Stimulated activated CD8-positive, alpha-beta memory T cell treated with anti-CD3 and anti-CD28 coated beads, Interleukin-2, amount 100 ng/mL, for 1 hour (primary cell): ENCODE measurements at places on chromosomes 5 and 9.
A peak's percentile ranks its signal among the peaks of the same experiment; 100 is the strongest.

DNA sequence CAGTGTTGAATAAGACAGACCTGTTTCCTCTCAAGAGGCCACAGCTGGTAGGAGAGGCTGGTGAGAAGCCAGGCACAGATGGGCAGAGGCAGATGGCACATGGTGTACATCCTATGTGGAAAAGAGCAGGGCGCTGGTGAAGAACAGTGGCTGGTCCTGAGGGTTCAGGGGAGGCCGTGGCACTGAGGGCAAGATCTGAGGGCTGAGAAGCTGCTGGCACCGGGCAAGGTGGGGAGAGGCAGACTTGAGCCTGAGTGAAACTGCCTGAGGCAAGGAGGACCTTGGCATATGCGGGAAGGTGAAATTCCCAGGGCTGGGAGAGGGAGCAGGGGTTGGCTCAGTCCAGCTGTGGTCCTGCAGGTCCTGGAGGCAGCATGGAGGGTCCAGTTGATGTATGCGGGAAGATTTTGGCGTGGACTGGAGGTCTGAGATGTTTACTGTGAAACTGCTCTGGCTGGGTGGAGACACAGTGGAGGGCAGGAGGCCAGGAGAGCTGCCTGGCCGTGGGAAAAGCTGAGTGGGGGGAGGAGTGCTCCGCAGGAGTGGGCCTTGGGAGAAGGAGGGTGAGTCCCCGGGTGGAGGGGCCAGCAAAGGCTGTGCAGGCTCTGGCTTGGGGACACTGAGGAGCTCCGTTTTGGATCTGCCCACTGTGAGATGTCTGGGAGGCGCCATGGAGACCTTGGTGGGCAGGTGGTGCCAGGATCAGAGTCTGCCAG is 2.6 kb downstream of the MAN1B1 start:
- no peak for DNase-seq

DNA sequence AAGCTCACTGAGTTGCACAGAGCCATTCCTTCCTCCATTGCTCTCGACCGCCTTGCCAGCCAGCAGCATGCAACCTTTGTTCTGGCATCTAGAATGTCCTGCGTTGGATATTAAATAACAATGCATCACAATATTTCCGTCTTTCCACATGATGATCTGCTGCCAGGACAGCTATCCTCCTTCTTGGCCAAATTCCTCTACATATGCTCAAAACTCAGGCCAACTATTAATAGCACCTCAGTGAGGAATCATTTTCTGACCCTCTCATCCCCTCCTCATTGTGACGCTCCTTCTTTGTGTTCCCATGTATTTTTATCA is 128.6 kb downstream of the MYO10 start:
- no peak for DNase-seq

DNA sequence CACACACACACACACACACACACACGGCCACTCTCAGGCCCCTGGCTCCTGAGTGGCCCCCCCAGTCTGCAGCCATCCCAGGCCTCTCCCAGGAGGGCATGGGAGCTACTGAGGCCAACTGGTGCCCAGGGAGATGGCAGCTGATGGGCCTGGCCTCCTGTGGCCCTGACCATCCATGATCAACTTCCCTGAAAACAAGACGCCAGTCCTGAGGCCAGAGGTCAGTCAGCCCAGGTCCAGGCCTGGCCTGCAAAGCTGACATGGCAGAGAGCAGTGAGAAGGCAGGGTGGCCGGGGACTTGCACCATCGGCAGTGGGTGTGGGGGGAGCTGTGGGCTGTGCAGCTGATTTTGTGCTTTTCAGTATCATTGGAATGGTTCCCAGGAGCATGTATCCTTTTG is 47.0 kb downstream of the SARDH start:
- DNase-seq, result no peak

DNA sequence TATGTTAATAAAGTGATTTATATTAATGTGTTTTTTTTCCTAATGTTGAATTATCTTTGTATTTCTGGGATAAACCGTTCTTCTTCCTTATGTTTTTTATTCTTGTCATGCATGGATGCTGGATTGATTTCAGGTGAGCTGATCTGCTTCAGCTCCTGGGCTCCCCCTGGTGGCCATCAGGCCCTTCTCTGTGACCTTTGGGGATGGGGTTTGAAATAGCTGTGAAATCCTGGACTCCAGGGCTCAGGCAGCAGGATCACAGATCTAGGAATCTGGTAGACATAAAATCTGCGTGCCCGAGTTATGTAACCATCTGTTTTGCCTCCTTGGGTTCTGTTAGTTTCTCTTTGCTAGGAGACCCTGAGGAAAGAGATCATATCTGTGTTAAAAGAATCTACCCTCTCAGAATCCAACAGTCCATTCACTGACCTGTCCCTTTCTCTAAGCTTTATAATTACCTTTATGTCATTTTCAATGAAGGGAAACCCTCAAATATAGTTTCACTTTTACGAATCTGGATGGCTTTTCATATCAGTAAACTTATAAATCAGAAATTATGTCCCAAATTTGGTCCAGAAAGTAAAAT is 12.2 kb upstream of the OR13J1 start:
- peak; percentile 50 for DNase-seq

DNA sequence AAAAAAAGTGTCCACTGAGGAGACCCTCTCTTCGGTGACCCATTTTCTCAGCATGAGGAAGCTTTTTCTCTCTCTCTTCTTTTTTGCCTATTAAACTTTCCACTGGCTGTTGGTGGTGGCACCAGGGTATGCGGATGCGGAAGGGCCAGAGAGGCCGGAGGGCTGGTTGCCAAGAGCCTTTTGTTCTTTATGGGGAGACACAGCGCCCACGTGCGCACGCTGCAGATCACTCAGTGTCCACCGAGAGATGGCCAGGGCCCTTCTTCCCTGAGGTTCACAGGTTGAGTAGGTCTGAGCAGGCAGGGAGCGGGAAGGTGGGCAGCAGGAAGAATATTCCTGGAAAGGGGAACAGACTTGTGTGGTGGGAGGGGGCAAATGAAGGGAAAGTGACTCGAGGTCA is 69.1 kb downstream of the STK10 start:
- DNase-seq, result no peak

- no peak for DNase-seq
Observed at GRCh38 chr5:2656206-2656605, 95.3 kb downstream of the IRX2 start.

DNA sequence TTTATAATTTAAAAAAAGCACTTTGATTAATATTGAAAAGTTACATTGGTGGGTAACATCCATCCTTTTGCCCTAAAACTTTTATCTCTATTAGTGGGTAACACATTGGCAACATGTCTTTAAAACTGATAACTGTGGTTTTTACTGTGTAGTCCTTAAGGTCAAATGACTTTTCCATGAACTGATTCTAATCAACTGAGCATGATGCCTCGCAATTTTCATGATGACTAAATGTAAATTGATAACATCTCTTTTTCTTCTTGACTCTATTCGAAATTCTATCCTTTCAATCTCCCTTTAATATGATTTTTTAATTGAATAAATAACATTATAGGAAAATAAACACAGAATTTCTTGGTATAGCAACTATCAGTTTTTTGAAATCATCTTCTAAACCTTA is 6.3 kb upstream of the IL5 start:
- DNase-seq, result no peak

GRCh38 chr5:9324348-9325077 is 221.4 kb downstream of the SEMA5A start:
- DNase-seq, result no peak

DNA sequence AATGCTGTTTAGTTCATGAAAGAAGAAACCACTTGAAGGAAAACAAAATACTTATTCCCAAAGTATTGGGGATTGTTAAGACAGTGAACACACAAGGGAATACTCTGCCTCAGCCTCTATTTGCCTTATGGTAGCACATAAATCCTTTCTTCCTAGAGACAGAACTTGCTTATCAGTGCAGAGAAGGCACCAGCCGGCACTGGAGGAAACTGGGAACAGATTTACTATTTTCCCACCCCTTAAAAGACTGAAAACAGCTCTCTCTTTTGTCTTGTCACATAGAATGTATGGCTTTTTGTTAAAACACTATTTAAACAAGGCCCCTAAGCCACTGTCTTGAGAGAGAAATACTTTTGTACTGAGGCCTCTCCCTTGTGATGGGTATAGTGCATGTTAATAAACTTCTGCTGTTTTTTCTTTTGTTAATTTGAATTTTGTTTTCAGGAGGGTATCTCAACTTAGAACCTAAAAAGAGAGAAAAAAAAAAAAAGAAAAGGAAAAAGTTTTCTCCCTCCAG is 40.7 kb upstream of the EDIL3 start:
- DNase-seq, result no peak

GRCh38 chr5:156835905-156836304 is 14.2 kb upstream of the PPP1R2B start:
- DNase-seq, result no peak

DNA sequence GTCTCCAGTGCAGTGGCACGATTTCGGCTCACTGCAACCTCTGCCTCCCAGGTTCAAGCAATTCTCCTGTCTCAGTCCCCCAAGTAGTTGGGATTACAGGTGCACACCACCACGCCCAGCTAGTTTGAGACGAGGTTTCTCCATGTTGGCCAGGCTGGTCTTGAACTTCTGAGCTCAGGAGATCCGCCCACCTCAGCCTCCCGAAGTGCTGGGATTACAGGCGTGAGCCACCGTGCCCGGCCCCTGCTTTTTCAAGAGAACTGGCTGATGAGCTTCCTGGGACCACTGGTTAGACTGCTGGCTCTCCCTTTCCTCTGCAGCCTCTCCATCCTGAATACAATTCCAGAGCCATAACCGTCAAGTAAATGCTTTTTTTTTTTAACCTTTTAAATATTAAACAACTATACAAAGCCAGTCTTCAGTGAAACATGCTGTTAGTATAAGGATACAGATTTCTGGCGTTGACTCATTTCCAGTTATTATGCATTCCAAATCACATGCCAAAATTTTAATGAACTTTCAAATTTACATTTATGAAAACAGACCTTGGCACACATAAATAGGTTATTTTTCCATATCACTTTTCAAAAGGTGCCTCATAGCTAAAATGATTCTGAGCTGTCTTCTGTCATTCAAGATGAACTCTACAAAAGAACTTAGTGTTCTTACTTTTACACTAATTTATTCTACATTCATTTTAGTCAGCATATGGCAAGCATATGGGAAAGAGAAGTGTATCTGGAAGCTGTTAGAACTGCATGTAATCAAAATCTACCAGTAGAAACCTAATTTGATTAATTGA is 116.0 kb downstream of the MLLT3 start:
- no peak for DNase-seq

DNA sequence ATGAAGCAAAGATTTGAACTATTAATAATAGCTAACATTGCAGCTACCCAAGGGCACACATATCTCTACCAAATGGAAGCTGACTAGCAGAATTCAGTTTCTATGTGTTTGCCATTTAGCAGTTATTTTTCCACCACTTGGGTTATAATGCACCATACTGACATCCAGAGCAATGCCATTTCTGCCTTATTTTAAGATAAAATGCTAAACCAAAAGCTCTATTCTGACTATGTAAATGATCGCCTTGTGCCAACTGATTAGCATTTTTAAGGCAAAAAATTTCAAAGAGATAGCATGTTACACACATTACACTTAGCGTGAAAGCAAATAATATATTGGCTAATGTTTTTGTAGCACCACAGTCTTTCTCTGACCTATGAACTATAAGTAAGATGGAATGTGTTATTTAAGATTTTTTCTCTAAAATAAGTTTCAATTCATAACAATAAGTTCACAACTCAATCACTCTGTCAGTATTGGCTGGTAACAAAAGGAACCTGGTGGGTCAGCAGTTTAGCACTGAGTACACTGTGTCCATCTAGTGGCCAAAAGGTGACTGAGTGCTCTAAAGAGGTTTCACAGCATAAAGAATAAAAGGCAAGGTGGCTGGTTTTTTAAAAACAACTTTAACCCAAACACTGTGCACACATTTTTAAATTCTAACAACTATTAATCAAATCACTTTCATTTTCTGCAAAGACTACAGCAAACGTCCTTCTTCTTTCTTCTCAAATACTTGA is 443.5 kb downstream of the PDE4D start:
- no peak for DNase-seq

DNA sequence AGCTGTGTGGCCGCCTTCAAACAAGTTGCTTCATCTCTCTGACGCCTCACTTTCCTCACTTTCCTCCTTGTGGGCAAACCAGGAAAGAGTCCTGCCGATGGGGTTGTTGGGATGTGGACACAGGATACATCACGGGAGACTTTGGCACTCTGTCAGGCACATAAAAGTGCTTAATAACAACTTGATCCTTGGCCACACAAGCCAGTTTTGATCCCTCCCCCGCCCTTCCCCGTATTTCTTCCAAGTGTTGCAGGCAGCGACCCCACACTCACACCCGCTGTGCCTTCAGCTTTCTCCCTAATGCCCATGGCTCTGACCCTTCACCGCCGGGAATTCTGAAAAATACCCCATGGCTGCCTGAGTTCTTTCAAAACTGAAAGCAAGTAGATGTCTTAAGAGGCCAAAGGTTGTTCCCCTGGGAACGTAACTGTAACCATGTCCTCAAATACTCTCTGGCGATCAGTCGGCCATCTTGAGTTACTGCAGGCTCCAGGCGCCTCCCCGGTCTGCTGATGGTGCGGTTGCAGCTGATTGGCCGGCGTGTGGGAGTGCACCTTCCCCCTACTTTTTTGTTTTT is 59.8 kb downstream of the ARHGEF37 start:
- DNase-seq, result no peak

- DNase-seq, result no peak
Observed at GRCh38 chr5:91219803-91220371, 163.2 kb downstream of the ARRDC3 start.

- no peak for DNase-seq
Observed at GRCh38 chr5:132814503-132815294, 1.6 kb downstream of the SOWAHA start.

DNA sequence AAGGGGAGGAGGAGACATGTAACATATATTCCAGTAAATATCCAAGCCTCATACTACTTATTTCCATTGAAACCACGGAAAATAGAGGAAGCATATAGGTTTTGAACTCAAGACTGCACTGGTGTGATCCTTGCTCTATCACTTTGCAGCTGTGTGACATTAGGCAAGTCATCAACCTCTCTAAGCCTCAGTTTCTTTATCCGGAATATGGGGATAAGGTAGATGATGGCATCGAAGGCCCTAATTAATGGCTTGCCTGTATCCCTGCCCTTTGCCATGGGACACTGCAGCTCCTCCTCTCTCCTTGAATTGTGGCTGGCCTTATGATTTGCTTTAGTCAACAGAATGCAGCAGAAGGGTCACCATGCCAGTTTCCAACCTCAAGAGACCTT is 6.9 kb downstream of the SHB start:
- DNase-seq, result no peak

GRCh38 chr5:140248414-140248813 is 54.5 kb downstream of the PFDN1 start:
- DNase-seq, result no peak

- no peak for DNase-seq
Observed at GRCh38 chr5:83964271-83964670, 243.6 kb upstream of the HAPLN1 start.

DNA sequence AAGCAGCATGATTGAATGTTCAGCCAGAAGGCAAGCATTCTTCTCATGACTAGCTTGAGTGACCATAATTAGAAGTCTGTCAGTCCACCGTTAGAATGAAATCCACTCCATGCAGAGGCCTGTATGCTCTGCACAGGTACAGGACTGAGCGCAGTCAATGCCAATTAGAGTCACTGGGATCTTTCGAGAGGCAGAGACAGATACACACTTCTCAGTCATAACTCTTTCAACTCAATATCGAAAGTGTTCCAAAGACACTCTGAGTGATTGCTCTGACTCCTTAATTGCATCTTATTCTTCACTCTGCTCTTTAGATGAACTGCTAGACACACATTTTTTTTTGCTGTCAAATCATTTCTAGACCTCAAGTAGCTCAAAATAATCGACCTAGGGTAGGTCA is 203.6 kb downstream of the GABRB2 start:
- no peak for DNase-seq

- DNase-seq, result no peak
Observed at GRCh38 chr9:88938189-88938588, 53.1 kb upstream of the S1PR3 start.

- DNase-seq, result no peak
Observed at GRCh38 chr9:124350494-124351263, 64.6 kb downstream of the PSMB7 start.
